ENCODE measurements at places on chromosomes 7 and 10. TPM values are rescaled to one million over a fixed set of nuclear protein-coding genes. Genes with fewer than 3 reads are reported as not detected.

DNA sequence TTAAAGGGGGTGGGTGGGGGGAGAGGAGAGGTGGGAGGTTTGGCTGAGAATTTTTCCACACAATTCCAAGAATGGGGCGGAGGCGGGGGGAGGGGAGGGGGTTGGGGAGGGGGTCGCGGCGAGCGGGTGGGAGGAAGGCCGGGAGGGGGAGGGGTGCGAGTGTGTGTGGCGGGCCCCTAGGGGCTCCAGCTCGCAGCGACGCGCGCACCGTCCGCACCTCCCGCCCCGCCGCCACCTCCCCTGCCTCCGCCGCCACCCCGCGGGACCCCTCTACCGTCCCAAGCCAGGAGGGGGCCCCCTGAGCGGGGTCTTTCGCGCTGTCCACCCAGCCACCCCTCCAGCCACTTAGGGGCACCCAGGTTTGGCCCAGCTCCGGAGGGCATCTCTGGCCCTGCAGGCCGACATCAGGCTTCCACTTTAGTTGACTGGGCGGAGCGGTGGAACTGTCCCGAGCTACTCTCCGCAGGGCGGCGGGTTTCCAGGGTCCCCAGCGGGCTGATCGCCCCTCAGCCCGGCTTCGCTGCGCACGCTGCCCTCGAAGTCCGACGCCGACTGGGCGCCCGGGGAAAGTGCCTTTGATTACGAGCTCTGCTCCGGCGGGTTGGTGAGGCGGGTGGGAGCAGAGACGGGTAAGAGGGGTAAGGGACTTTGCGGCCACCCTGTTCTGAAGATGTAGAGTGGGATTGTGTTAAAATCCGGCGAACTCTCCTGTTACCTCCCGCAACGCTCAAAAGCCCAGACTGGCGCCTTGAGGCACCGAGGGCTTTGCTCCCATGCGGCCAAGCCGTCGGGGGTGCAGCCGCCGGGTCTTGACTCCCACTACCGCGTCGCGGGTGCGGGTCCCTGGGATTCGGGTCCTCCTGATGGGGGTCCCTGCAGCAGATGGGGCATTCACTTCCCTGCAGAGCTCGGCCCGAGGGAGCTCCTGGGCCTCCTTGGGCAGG, 1.8 kb upstream of the VAX1 start:
- no peak overlapping the region for H3K4me3 ChIP-seq
- DNase-seq = no peak
- peaks cover 90% of the 10 kb centered on the region for H3K27me3 ChIP-seq
- H3K4me1 ChIP-seq = peaks cover 38% of the 10 kb centered on the region
- no peaks in the 10 kb centered on the region for H3K36me3 ChIP-seq
- H3K27ac ChIP-seq = no peak overlapping the region

- H3K27ac ChIP-seq = no peak overlapping the region
- no peaks in the 10 kb centered on the region for H3K4me1 ChIP-seq
- H3K27me3 ChIP-seq = no peaks in the 10 kb centered on the region
- DNase-seq = no peak
- no peak overlapping the region for H3K4me3 ChIP-seq
Observed at GRCh38 chr10:131003455-131003854, 308.1 kb downstream of the TCERG1L start.

- DNase-seq = peak; percentile 47
- no peaks in the 10 kb centered on the region for H3K27me3 ChIP-seq
- H3K4me1 ChIP-seq = no peaks in the 10 kb centered on the region
Observed at GRCh38 chr10:86077871-86078638, 288.5 kb downstream of the GRID1 start.

DNA sequence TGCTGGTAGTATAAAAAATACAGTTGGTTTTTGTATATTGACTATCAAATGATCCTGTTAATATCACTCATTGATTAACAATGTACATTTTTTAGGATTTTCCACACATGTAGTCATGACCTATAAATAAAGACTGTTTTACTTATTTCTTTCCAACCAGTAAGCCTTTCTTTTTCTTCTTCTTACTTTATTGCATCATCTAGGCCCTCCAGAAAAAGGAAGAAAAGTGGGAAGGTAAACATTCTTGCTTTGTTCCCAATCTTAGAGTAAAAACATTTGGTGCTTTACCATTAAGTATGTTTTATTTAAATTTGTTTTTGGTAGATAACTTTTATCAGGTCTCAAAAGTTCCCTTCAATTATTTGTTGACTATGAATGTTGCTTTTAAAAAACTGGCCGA, 47.1 kb upstream of the CCNY start:
- no peaks in the 10 kb centered on the region for H3K27me3 ChIP-seq
- H3K27ac ChIP-seq = no peak overlapping the region
- H3K4me3 ChIP-seq = no peak overlapping the region

DNA sequence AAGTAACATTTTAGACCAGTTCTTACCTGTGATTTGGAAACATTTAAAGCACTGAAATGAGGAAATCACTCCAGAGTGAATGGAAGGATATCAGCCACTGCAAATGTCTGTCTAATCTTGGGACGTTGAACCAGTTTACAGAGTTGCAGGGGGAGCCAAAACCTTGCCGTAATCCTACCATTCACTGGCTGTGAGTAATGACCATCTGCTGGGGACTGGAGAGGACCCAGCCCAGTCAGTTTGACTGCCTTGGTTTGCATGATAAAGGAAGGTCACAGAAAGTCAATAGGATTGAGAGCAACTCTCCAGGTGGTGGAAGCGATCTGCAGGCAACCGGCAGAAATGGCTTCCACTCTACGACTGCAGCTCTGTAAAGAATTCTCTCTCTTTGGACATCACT, 167.2 kb downstream of the AKR1D1 start:
- H3K27ac ChIP-seq = no peak overlapping the region
- no peak overlapping the region for H3K4me3 ChIP-seq
- no peaks in the 10 kb centered on the region for H3K36me3 ChIP-seq
- no peaks in the 10 kb centered on the region for H3K27me3 ChIP-seq
- no peak for DNase-seq

- peaks cover 8% of the 10 kb centered on the region for H3K4me1 ChIP-seq
- no peak overlapping the region for H3K27ac ChIP-seq
- DNase-seq = no peak
- no peaks in the 10 kb centered on the region for H3K36me3 ChIP-seq
- no peaks in the 10 kb centered on the region for H3K27me3 ChIP-seq
Observed at GRCh38 chr7:28104041-28104541, 76.5 kb downstream of the JAZF1 start.

- H3K4me1 ChIP-seq = no peaks in the 10 kb centered on the region
- H3K27me3 ChIP-seq = no peaks in the 10 kb centered on the region
- no peak overlapping the region for H3K27ac ChIP-seq
- H3K4me3 ChIP-seq = no peak overlapping the region
- no peaks in the 10 kb centered on the region for H3K36me3 ChIP-seq
Observed at GRCh38 chr10:116138897-116139296, 134.1 kb downstream of the GFRA1 start.

GRCh38 chr10:11782793-11783557, 40.2 kb upstream of the PROSER2 start:
- H3K4me1 ChIP-seq = peaks cover 7% of the 10 kb centered on the region
- no peaks in the 10 kb centered on the region for H3K27me3 ChIP-seq
- H3K36me3 ChIP-seq = no peaks in the 10 kb centered on the region
- H3K4me3 ChIP-seq = no peak overlapping the region

GRCh38 chr7:117941138-117941810, 68.0 kb upstream of the CTTNBP2 start:
- no peaks in the 10 kb centered on the region for H3K4me1 ChIP-seq
- no peaks in the 10 kb centered on the region for H3K36me3 ChIP-seq
- no peak for DNase-seq
- H3K4me3 ChIP-seq = no peak overlapping the region

GRCh38 chr7:4805110-4805983, 29.9 kb downstream of the AP5Z1 start:
- H3K27me3 ChIP-seq = peaks cover 6% of the 10 kb centered on the region
- H3K36me3 ChIP-seq = no peaks in the 10 kb centered on the region
- peak; percentile 74 for DNase-seq
- peaks cover 15% of the 10 kb centered on the region for H3K4me1 ChIP-seq
- no peak overlapping the region for H3K27ac ChIP-seq

DNA sequence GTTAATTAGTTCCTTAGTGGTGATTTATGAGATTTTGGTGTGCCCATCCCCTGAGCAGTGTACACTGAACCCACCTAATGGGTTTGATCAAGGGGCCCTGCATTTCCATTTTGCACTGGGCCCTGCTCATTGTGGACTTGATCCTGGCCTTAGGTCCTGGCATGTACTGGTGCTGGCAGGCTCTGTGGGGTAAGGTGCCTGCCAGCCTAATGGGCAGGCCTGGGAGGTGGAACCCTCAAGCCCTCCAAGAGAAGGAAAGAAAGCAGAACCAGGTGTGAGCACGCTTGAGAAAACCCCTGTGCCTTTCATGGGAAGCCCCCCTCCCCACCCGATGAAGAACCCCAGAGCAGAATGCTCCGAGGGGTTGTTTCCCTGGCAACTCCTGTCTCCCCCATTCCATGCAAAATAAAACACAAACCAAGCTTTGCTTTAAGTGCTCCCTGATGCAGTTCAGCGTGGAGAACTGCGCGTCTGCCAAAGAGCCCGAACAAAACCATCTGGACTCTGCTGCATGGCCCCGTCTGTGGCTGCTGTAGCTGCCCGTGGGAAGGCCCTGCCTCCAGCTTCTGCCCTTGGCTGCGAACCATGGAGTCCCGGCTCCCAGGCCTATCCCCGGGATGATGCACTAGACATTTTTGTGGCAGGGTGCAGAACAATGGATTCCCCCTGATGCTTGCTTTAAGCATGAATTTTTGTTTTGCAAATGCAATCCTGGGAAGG, 123.3 kb downstream of the PRPF18 start:
- H3K4me1 ChIP-seq = peaks cover 57% of the 10 kb centered on the region
- H3K4me3 ChIP-seq = no peak overlapping the region
- H3K36me3 ChIP-seq = no peaks in the 10 kb centered on the region
- peak; percentile 49 for DNase-seq

The DGKB gene
- polyA plus RNA-seq = 0.02 TPM

The GIMAP6 gene
- 18.2 TPM for polyA plus RNA-seq

The MUC12 gene
- 1.3 TPM for polyA plus RNA-seq

The HOXA1 gene
- 0.33 TPM for polyA plus RNA-seq

The MYO1G gene
- 61.1 TPM for polyA plus RNA-seq

Measured in spleen (tissue), 13 donors.